ENCODE measurements at places on chromosomes 12 and 14. TPM values are rescaled to one million over a fixed set of nuclear protein-coding genes. Genes with fewer than 3 reads are reported as not detected.
A peak's percentile ranks its signal among the peaks of the same experiment; 100 is the strongest.

DNA sequence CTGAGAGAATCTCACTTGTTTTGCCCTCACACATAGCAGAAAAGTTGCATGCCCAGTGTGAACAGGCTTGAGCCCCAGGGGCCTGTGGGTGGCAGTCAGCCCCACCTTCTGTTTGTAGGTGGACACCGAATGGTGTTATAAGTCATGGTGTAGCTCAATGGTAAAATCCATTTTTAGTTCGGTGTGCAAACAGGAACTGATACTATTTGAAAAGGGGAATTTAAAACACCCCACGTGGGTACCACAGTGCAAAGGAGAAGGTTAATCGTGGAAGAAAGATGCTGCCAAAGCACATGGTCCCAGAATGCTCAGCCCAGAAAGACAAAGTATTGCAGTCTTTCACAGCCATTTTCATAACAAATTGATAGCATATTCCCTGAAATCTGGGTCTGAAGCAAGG, 71.8 kb upstream of the GZMB start:
- no peak for DNase-seq
- H3K27me3 ChIP-seq: no peaks in the 10 kb centered on the region
- no peaks in the 10 kb centered on the region for H3K36me3 ChIP-seq
- no peaks in the 10 kb centered on the region for H3K4me1 ChIP-seq

GRCh38 chr14:103541709-103542604, 13.0 kb downstream of the TRMT61A start:
- no peaks in the 10 kb centered on the region for H3K27me3 ChIP-seq
- H3K27ac ChIP-seq: peak overlapping the region; percentile 94
- no peaks in the 10 kb centered on the region for H3K36me3 ChIP-seq

DNA sequence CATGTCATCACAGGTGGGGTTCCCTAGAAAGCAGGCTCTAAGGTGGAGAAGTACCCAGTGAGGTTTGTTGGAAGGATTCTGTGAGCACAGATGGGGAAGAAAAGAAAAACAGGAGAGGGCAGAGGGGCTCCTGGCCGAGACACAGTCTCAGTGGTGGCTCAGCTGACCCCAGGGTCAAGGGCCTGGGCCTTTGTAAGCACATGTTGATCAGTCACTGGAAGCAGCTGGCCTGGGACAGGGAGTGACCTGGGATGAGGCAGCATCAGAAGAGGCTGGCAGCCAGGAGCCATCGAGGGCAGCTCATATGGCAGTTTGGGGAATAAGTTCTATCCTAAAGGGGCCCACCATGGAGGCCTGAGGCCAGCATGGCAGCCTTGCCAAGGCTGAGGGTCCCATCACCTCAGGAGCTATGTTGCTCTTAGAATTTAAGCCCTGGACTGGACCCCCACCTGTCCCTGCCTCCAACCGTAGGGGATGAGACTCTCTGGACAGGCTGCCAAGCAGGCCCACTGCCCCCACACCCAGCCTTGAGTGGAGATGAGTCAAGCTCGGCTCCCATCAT, 6.3 kb upstream of the TMEM179 start:
- no peaks in the 10 kb centered on the region for H3K36me3 ChIP-seq
- no peak overlapping the region for H3K27ac ChIP-seq
- peaks cover under 1% of the 10 kb centered on the region for H3K4me1 ChIP-seq
- no peak overlapping the region for H3K4me3 ChIP-seq

- no peak for DNase-seq
- H3K27me3 ChIP-seq: no peaks in the 10 kb centered on the region
- no peak overlapping the region for H3K4me3 ChIP-seq
Measured at GRCh38 chr12:15701631-15702156, 87.5 kb downstream of the EPS8 start.

GRCh38 chr14:99401211-99401610, 79.4 kb downstream of the SETD3 start:
- no peaks in the 10 kb centered on the region for H3K27me3 ChIP-seq
- DNase-seq: no peak
- H3K36me3 ChIP-seq: peaks cover 26% of the 10 kb centered on the region
- no peak overlapping the region for H3K27ac ChIP-seq
- H3K4me3 ChIP-seq: no peak overlapping the region

- H3K4me3 ChIP-seq: no peak overlapping the region
- H3K27ac ChIP-seq: no peak overlapping the region
- H3K36me3 ChIP-seq: no peaks in the 10 kb centered on the region
- H3K4me1 ChIP-seq: no peaks in the 10 kb centered on the region
Measured at GRCh38 chr12:60926256-60926655, 1330.4 kb downstream of the SLC16A7 start.

- no peaks in the 10 kb centered on the region for H3K4me1 ChIP-seq
- H3K27me3 ChIP-seq: no peaks in the 10 kb centered on the region
- DNase-seq: no peak
- H3K36me3 ChIP-seq: no peaks in the 10 kb centered on the region
Measured at GRCh38 chr12:113820309-113820708, 145.8 kb downstream of the RBM19 start.

- no peaks in the 10 kb centered on the region for H3K36me3 ChIP-seq
- H3K27ac ChIP-seq: no peak overlapping the region
- H3K4me1 ChIP-seq: 0 out of 2 replicates have a peak, but pooled peaks cover 3% of the 10 kb centered on the region
- DNase-seq: no peak
- H3K4me3 ChIP-seq: no peak overlapping the region
Measured at GRCh38 chr12:25041006-25041741, 92.3 kb upstream of the BCAT1 start.

GRCh38 chr12:25130741-25131188, 64.2 kb downstream of the DNAI7 start:
- H3K36me3 ChIP-seq: no peaks in the 10 kb centered on the region
- H3K4me3 ChIP-seq: no peak overlapping the region
- no peaks in the 10 kb centered on the region for H3K27me3 ChIP-seq
- peak; percentile 75 for DNase-seq
- no peaks in the 10 kb centered on the region for H3K4me1 ChIP-seq

DNA sequence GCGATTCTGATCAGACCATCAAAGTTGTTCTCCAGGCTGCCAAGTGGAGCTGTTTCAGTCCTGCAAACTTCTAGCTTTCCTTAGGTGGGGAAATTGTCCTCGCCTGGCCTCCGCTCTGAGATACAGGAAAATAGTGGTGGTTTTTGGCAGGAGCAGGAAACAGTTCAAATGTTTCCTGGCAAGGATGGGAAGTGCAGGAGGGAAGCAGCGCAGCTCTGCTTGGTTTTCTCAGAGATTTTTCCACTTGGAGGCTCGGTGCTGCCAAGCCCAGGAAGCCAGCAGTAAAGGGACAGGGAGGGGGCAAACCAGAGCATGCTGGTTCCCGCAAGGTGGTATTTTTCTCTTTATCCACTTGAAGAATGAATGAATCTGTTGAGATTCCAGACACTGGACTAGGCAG, 17.0 kb downstream of the TMEM63C start:
- no peak overlapping the region for H3K4me3 ChIP-seq
- DNase-seq: no peak
- H3K36me3 ChIP-seq: no peaks in the 10 kb centered on the region

- H3K4me1 ChIP-seq: peaks cover 20% of the 10 kb centered on the region
- no peak overlapping the region for H3K27ac ChIP-seq
- DNase-seq: no peak
- no peak overlapping the region for H3K4me3 ChIP-seq
Measured at GRCh38 chr12:57098546-57098945, 9.6 kb downstream of the NAB2 start.

DNA sequence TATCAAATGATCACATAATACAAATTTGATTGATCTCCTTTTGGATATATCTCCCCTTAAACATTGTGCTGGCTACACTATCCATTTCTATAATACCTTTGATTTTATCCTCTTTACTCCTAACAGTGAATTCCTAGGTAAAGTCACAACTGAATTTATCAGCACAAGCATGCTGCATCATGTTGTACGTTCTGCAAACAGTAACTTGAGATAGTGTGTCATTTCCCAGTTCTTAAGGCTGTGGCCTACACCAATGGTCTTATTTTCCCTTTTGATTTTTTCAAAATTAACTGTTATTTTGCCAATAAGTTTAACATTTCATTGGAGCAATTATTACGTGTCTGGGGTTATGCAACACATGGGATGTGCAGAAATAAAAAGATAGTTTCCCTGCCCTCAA, 24.8 kb downstream of the PRKCH start:
- H3K4me3 ChIP-seq: no peak overlapping the region
- no peak for DNase-seq
- H3K27ac ChIP-seq: no peak overlapping the region
- no peaks in the 10 kb centered on the region for H3K27me3 ChIP-seq

GRCh38 chr14:29222671-29223268, 456.2 kb downstream of the FOXG1 start:
- H3K27me3 ChIP-seq: no peaks in the 10 kb centered on the region
- H3K4me3 ChIP-seq: no peak overlapping the region
- peak; percentile 51 for DNase-seq
- no peaks in the 10 kb centered on the region for H3K36me3 ChIP-seq
- no peaks in the 10 kb centered on the region for H3K4me1 ChIP-seq
- no peak overlapping the region for H3K27ac ChIP-seq

GRCh38 chr12:106682594-106683234, 91.8 kb upstream of the RIC8B start:
- peak; percentile 8 for DNase-seq
- H3K4me1 ChIP-seq: peaks cover 17% of the 10 kb centered on the region
- no peaks in the 10 kb centered on the region for H3K36me3 ChIP-seq
- H3K27me3 ChIP-seq: no peaks in the 10 kb centered on the region

- no peak for DNase-seq
- H3K36me3 ChIP-seq: no peaks in the 10 kb centered on the region
- peaks cover 6% of the 10 kb centered on the region for H3K4me1 ChIP-seq
Measured at GRCh38 chr14:92750994-92751400, 2.6 kb upstream of the LGMN start.

GRCh38 chr12:114958538-114958937, 274.6 kb upstream of the TBX3 start:
- no peaks in the 10 kb centered on the region for H3K27me3 ChIP-seq
- H3K4me3 ChIP-seq: no peak overlapping the region
- H3K27ac ChIP-seq: no peak overlapping the region
- no peaks in the 10 kb centered on the region for H3K4me1 ChIP-seq
- no peak for DNase-seq

Gene CLEC2A
- polyA plus RNA-seq: not detected

Gene MUCL1
- polyA plus RNA-seq: not detected

Gene FOXN4
- 0.43 TPM for polyA plus RNA-seq

Gene CPNE6
- polyA plus RNA-seq: 0.16 TPM

Gene DLGAP5
- polyA plus RNA-seq: 117 TPM

Gene IAPP
- 0.32 TPM for polyA plus RNA-seq

Gene KLHL33
- polyA plus RNA-seq: 0.15 TPM

Gene P2RX2
- 2.3 TPM for polyA plus RNA-seq

Gene KRT75
- polyA plus RNA-seq: not detected

Gene KIF5A
- polyA plus RNA-seq: 11.1 TPM

Gene SYNE3
- polyA plus RNA-seq: not detected

All from GM23338 (cell line).